ENCODE measurements at places on chromosomes 3 and 15. TPM values are rescaled to one million over a fixed set of nuclear protein-coding genes. Genes with fewer than 3 reads are reported as not detected.

DNA sequence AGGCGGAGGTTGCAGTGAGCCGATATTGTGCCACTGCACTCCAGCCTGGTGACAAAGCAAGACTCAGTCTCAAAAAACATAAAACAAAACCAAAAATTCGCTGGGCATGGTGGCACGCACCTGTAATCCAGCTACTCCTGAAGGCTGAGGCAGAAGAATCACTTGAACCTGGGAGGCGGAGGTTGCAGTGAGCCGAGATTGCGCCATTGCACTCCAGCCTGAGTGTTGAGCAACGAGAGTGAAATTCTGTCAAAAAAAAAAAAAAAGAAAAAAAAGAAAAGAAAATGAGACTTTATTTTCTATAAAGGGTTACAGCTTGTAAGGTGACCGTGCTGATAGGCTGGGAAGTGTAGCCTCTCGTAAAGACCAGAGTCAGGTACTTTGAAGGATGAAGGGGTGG, 6.0 kb upstream of the HACD3 start:
- no peak for DNase-seq

DNA sequence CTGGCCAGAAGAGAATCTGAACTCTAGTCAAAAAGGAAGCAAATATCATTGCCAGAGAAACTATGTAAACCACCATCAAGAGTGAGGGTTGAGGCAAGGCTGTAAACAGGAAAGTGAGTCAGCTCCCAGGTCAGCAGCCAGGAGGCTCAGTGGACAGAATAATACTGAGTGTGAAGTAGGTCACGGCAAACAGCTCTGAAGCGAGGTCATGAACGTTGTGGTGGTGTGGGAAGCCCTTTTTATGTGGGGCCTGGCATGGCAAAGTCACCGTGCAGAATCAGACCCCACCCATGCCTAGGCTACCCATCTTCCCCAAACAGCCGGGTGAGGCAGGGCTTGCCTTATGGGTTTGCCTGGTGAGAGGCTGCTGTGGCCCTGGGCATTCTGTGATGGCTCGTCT, 43.9 kb downstream of the THBS1 start:
- peak; percentile 90 for DNase-seq

DNA sequence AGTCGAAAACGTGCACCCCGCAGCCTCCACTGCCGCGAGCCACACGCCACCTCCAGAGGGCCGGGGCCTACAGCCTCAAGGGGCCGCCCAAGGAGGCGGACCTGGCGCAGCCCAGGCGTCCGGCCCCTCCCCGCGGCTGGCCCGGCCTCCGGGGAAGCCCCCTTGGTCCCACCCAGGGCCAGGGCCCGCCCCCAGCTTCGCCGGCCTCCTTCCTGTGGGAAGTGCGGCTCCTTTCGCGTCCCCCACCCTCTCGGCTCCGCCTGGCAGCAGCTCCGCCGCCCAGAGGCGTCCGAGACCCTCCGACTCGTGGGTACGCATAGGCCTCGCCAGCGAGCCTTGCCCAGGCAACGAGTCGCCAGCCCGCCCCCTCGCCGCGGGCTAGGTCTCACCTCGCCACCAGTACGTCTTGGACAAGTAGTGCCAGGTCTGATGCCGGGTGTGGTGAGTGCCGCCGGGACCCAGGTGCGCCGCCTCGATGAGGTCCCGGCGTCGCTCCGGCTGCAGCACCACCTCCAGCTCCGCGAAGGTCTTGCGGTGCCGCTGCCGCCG, 642 bp downstream of the ZBTB11 start:
- peak; percentile 94 for DNase-seq

DNA sequence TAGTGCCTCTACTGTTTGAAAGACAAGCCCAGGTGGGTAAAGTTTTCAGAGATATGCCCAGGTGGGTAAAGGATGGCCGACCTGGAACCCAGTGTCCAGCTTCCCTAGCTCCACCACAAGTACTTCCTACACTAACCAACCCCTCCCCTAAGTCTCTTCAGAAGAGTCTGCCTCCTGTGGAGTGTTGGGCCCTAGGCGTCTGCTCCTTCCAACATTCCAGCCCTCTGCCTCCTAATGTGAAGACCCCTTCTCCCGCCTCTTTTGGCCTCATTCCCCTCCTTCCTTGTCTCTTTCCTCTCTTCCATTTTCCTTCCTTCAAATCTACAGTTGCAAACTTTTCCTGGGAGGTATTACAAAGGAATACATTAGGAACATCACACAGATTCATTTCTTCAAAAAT, 38.6 kb downstream of the CNTN3 start:
- DNase-seq, result no peak

DNA sequence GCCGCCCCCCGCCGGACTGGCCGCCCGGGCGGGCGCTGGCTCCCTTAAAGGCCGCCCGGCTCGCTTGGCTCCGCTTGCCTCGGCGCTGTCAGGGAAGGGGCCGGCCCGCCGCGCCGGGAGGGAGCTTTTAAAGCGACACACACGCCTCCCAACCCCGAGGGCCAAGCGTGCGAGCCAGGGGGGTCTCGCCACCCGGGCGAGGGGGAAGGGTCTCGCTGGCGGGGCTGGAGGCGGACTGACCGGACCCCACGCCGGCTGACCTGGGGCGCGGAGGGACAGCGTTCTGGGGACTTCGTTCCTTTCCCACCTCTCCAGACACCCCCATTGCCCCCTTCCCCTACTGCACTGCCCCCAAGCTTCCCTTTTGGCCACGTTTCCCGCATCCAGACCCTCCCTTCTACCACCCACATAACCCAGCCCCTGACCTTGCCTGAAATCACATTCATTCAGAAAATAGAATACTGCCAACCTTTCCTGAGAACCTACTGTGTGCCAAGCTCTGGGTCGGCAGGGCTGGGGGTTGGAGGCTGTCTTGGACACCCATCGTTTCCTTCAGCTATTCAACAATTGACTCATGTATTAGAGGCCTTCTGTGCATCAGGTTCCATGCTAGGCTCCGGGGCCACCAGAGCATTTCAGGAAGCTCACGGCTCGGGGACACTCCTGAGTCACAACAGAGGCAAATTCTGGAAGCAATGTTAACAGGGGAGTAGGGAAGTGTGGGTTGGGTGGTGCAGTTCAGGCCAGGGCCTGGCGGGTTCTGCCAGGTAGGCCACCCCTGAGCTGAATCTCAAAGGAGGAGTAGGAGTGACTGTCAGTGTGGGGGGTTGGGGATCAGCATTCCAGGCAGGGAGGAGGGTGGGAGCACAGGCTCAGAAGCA, at the start of gene INSYN1:
Gene INSYN1 (minus strand): TSS at position 102 of the 881 bp plus-strand sequence. CDS start 2,221 bp downstream, outside the sequence.
- DNase-seq, result no peak

CMTM8 gene
- 7.1 TPM for total RNA-seq

All from LHCN-M2 (cell line).